Stimulated activated CD4-positive, alpha-beta T cell treated with anti-CD3 and anti-CD28 coated beads, TNF-alpha, amount 100 ng/mL, for 24 hours (primary cell): ENCODE measurements at places on chromosomes 7 and 10.

DNA sequence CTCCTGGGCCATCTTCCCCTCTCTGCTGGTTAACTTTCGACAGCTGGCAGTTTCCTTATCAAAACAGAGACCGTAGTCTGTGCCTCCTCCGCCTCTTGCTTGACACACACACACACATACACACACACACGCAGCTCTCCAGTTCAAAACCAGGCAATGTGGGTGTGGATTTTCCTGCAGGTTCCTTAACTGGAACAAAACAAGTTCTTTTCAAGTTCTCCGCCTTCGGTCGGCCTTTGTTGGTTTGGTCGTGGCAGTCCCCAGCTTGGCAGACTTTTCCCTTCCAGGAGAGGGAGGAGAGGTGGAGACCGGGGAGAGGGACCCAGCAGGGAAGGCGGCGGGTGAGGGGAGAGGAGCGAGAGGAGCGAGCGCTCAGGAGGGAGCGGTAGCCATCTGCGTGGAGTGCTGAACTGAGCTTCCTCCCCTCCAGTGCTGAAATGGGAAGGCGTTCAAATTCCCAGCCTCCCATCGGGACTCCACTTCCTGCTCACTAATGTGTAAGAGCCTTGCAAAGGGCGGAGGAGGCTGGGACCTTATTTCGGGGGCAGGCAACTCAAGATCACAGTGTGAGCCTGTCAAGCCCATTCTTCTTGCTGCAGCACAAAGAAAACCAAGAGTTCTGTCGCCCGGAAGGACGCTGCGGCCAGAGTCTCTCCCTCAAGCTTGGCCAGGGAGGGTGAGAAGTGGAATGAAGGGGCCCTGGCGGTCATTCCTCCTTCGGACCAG, 120.6 kb downstream of the PRPF18 start:
- no peak for DNase-seq

GRCh38 chr10:124614003-124614659, 130.0 kb downstream of the FAM53B start:
- peak; percentile 32 for DNase-seq

GRCh38 chr7:130452951-130453350, 12.1 kb upstream of the CEP41 start:
- no peak for DNase-seq

GRCh38 chr10:110022716-110023504, 15.1 kb downstream of the ADD3 start:
- no peak for DNase-seq

GRCh38 chr10:113441220-113441619, 111.6 kb upstream of the HABP2 start:
- no peak for DNase-seq

DNA sequence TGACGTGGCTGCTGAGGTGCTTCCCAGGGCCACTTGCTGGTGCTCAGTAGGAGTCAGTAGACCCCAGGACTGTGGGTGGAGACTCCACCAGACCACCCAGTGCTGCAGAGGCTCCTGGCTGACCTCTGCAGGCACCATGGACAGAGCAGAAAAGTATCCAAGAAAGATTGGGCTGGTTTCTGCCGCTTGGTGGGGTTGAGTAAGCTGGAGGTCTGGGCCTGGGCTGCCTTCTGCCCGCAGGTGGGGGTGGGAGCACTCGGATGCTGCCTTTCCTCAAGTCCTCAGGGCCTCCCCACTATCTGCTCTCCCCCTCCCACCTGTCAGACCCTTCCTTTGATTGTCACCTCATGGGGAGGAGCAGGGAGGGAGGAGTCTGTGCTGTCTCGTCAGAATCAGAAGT, 91.6 kb downstream of the WDR37 start:
- DNase-seq = no peak

DNA sequence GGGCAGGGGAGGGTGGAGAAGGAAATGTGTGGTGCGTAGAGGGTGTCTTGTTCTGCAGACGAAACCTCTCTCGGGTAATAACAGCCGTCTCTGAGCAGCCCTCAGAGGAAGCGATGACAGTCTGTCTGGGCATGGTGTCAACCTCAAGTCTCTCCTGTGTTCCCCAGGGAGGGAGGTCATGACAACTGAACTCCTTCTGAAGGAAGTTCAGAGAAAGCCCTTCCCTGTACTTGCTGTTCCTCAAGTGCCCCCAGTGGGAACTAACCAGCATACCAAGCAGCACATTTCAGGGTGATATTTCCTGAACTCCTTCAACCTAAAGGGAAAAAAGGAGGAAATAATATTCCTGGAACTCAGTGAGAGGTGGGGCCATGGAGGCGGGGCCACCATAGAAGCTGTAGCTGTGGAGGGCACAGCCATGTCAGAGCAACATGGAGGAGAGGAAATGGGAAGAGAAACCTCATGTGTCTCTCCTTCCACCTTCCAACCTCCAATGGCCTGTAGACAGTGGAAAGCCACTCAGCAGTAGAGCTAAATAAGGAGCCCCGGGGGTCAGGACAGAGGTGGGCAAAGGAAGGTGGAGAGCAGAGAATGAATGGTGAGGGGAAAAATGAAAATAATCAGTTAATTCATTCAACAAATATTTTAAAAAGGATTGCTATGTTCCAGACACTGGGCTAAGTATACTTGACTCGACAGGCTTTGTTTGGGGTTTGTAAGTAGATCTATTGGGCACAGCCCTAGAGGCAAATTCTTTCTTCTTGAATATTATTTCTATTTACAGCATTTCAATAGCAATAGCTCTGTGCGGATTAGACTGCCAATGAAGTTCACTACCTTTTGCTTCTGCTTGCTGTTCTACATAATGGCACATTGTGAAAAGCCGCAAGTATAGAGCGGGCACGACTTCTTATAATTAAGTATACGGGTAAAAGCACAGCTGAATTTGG, 61.0 kb upstream of the AOAH start:
- DNase-seq = peak; percentile 54

- DNase-seq = no peak
Measured at GRCh38 chr7:96422388-96422787, 100.5 kb upstream of the SLC25A13 start.

GRCh38 chr7:106216923-106217542, 67.8 kb downstream of the NAMPT start:
- no peak for DNase-seq

DNA sequence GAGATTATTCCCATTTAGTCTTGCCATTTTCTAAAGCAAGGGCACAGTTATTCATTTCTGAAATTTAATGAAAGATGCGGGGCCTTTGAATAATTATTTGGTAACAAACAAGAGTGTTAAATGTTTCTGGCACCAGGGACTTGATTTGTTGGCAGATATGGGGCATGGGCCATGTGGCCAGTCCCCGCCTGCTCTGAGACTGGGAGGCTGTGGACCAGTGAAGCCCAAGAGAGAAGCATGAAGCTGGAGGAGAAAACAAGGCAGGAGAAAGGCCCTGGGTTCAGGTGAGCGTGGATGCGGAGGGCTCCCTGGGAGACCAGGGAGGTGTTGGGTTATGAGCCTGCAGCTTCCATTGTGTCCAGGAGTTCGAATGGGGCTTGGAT, 378.5 kb downstream of the TCERG1L start:
- no peak for DNase-seq

GRCh38 chr10:614139-614711, 75.2 kb downstream of the DIP2C start:
- DNase-seq = no peak

DNA sequence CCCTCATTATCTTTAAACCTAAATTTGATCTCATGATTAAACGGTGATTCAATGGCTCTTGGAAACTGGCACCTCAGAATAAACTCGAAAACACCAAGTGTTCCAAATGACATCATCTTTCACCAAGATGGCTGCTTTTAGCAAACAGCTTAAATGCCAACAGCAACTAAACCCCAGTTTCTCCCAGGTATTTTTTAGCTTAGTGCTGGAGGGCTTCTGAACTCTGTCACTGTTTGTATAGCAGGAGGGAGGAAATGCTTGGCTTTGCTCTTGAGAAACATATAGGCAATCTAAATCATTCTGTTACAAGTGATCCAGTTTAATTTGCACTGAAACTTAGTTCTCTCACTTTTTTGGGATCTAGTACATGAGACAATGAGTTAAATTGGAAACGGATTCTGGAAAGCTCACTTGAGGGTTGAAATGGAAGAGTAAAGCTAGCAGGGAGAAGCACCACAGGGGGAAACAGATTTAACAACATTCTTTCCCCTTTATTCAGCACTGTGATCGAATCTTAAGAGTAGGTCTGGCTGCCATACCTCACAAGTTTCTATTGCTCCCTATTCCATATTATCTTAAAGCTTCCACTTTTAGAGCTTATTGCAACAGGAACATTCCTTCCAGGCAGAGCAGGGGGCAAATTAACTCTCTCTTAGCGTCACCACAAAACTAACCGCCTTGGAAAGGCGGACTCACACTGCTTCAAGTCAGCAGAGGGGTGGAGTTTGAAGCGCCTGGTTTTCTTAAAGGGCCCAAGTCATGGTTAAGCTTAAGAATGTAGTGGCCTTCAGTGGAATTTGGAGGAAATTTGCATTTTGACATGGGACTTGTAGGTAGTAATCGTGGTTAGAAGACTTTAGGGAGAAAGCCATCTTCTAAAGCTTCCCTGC, 1.8 kb upstream of the CCDC6 start:
- DNase-seq = peak; percentile 39

GRCh38 chr10:100980311-100980710, 7.0 kb downstream of the MRPL43 start:
- DNase-seq = no peak

GRCh38 chr10:125824736-125825135, 1.4 kb downstream of the BCCIP start:
- no peak for DNase-seq

DNA sequence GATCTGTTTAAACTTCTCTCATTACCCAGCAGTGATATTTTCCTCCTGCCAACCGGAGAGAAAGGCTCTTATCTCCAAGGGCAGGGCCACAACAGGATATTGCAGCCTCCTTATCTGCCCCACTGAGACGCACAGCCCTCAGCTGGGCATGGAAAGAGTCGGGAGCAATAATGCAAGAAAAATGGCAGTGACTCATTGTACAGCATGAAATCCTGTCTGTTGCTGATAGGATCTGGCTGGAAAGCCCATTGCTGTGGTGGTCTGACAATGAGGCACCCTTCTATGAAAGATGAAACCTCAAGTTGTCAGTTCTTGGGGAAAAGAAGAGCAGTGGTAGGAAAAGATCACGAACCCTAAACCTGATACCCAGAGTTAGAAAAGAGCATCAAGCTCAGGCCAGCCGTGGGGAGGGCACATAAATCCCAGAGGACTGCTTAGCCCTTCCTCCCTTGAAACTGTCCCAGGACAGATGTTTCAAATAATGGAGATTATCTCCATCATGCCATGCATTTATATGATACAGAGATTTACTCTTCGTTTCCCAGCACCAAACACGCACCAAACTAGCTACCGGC, 47.0 kb upstream of the FIGNL1 start:
- DNase-seq = no peak

- no peak for DNase-seq
Measured at GRCh38 chr10:44439239-44439957, 54.5 kb upstream of the CXCL12 start.

- no peak for DNase-seq
Measured at GRCh38 chr10:89846786-89847185, 145.4 kb downstream of the KIF20B start.

GRCh38 chr7:135704074-135704473, 23.9 kb downstream of the SLC13A4 start:
- DNase-seq = no peak

GRCh38 chr7:37191797-37192196, 256.9 kb downstream of the ELMO1 start:
- DNase-seq = no peak

GRCh38 chr7:64892116-64892515, 11.0 kb upstream of the ZNF273 start:
- DNase-seq = no peak

- no peak for DNase-seq
Measured at GRCh38 chr7:131721660-131722059, 165.2 kb upstream of the PODXL start.

DNA sequence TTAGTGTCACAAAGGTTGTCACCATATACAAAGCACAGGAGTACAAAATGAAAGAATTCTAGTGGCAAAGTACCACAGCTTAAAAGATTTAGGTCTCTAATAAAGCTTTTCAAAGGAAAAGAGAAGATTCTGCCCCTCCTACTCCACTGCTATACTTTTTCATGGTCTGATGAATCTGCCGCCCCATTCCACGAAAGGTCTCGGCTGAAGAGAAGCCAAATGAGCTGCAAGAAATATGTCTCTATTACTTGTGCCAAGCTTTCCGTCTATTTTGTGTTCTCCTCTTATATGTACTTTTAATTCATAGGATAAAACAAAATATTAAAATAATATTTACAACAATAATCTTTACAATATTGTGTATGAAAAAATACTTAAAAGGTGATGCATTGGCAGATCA, 222.6 kb downstream of the ANK3 start:
- DNase-seq = no peak

- peak; percentile 32 for DNase-seq
Measured at GRCh38 chr10:62844280-62845011, 28.3 kb upstream of the EGR2 start.

- DNase-seq = no peak
Measured at GRCh38 chr10:48946332-48946731, 6.7 kb upstream of the LRRC18 start.
